ENCODE measurements at places on chromosomes 4 and X. TPM values are rescaled to one million over a fixed set of nuclear protein-coding genes. Genes with fewer than 3 reads are reported as not detected.

DNA sequence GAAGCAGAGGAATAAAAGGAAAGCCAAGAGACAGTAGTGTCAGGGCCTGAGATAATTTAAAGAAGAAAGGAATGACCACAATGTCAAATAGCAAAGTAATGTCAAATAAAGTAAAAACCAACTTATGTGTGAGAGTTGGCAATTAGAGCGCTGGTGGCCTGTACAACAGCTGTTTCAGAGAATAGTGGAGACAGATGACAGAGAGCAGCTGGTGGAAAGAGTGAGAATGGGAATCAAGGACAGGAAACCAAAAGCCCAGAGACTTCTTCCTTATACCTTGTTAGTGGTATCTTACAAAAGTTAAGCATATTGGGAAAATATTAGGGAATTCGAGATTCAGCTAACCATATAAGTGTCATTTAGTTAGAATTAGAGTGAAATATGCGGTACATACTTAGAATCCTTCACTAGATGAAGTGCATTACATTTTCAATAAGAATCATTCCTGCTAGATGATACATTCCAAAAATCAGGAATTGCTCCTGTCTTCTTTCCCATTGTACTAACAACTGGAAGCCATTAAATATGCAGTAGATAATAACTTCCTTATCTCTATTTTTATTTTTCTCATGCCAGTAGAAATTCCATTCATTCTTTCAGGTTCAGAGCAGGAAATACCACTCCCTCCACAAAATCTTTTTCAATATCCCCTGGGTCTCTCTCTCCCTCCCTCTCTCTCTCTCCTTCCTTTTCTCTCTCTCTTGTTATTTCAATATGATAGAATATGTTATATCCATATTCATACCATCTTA is 525.4 kb downstream of the CENPC start:
- no peaks in the 10 kb centered on the region for H3K27me3 ChIP-seq
- no peaks in the 10 kb centered on the region for H3K36me3 ChIP-seq
- H3K4me3 ChIP-seq, result no peak overlapping the region
- H3K27ac ChIP-seq, result no peak overlapping the region

The STATH gene
- not detected for total RNA-seq

GRCh38 chr4:180434131-180434895 is 1808.9 kb upstream of the TENM3 start:
- no peak for DNase-seq
- H3K27ac ChIP-seq, result no peak overlapping the region
- no peaks in the 10 kb centered on the region for H3K36me3 ChIP-seq
- no peaks in the 10 kb centered on the region for H3K4me1 ChIP-seq

The SMIM10 gene
- total RNA-seq, result 10.0 TPM

The ARMCX4 gene
- 3.6 TPM for total RNA-seq

- H3K27ac ChIP-seq, result no peak overlapping the region
- H3K36me3 ChIP-seq, result no peaks in the 10 kb centered on the region
- H3K4me3 ChIP-seq, result no peak overlapping the region
These were observed 4.6 kb downstream of the P2RY4 start for GRCh38 chrX:70255452-70255851.

The NPNT gene
- total RNA-seq, result 20.3 TPM

The CLNK gene
- total RNA-seq, result not detected

GRCh38 chrX:136635235-136635634 is 12.7 kb upstream of the CD40LG start:
- H3K27ac ChIP-seq, result no peak overlapping the region
- no peaks in the 10 kb centered on the region for H3K27me3 ChIP-seq
- H3K4me3 ChIP-seq, result no peak overlapping the region
- H3K4me1 ChIP-seq, result no peaks in the 10 kb centered on the region
- DNase-seq, result no peak
- H3K36me3 ChIP-seq, result no peaks in the 10 kb centered on the region

GRCh38 chrX:151564035-151564434 is 560 bp downstream of the PASD1 start:
- no peaks in the 10 kb centered on the region for H3K27me3 ChIP-seq
- no peaks in the 10 kb centered on the region for H3K4me1 ChIP-seq
- no peak overlapping the region for H3K4me3 ChIP-seq
- no peak for DNase-seq
- H3K36me3 ChIP-seq, result no peaks in the 10 kb centered on the region

The DCLK2 gene
- total RNA-seq, result 14.0 TPM

The UGT2B17 gene
- not detected for total RNA-seq

The UTP3 gene
- 17.8 TPM for total RNA-seq

DNA sequence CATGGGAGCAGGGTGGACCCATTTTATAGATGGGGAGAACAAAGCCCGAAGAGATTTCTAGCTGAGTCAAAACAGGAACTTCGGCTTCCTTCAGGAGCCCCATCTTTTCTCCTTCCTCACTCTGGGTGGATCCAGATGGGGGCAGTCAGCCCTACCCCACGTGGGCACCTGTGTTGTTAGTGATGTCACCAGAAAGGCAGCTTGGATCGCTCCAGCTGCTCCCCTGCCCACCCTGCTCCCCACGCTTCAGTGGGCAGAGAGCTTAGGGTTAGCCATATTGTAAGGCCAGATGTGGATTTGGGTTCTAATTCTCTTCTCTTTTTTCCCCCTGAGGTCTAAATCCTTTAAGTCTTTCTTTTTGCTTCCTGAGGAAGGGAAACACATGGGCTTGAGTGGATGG is 132.3 kb upstream of the PJA1 start:
- DNase-seq, result no peak
- no peaks in the 10 kb centered on the region for H3K27me3 ChIP-seq
- no peaks in the 10 kb centered on the region for H3K36me3 ChIP-seq
- H3K27ac ChIP-seq, result no peak overlapping the region
- H3K4me3 ChIP-seq, result no peak overlapping the region

DNA sequence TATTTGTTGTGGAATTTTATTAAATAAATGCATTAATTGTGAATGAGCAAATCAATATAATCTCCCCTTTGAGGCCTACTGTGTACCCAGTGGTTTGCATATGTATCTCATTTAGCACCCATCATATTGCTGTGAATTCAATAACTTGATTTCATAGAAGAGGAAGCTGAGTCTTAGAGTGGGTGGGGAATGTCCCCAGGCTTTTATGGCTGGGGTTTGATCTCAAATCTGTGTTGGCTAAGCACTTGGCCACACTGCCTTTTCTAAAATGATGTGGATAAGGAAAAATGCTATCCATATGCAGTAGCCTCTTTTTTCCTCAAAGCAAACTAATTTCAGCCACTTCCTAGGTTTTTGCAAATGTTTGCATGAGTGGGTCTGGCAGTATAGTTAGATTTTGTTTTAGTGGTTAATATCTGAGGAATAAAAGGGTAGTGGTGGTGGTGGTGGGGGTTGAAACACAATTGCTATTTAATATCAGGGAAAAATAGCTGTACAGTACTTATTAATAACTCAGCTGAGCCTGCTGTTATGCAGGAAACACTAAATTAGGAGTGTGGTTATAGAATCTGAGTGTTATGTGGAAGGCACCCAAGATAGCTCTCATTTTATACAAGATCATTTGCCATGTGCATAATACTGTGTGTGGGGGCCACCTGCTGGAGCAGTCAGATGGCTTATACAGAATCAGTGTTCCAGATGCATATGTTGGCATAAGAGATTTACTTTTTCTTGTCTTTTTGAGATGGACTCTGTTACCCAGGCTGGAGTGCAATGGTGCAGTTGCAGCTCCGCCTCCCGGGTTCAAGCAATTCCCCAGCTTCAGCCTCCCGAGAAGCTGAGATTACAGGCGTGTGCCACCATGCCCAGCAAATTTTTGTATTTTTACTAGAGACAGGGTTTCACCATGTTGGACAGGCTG is 108.0 kb downstream of the TMEM131L start:
- H3K4me3 ChIP-seq, result no peak overlapping the region
- no peaks in the 10 kb centered on the region for H3K27me3 ChIP-seq
- no peaks in the 10 kb centered on the region for H3K4me1 ChIP-seq
- H3K36me3 ChIP-seq, result no peaks in the 10 kb centered on the region
- DNase-seq, result peak; percentile 81
- no peak overlapping the region for H3K27ac ChIP-seq

The NHSL2 gene
- 4.1 TPM for total RNA-seq

- no peaks in the 10 kb centered on the region for H3K4me1 ChIP-seq
- no peaks in the 10 kb centered on the region for H3K36me3 ChIP-seq
- no peak overlapping the region for H3K4me3 ChIP-seq
- H3K27ac ChIP-seq, result no peak overlapping the region
- no peaks in the 10 kb centered on the region for H3K27me3 ChIP-seq
These were observed 598.4 kb upstream of the FTHL17 start for GRCh38 chrX:31670245-31670644.

DNA sequence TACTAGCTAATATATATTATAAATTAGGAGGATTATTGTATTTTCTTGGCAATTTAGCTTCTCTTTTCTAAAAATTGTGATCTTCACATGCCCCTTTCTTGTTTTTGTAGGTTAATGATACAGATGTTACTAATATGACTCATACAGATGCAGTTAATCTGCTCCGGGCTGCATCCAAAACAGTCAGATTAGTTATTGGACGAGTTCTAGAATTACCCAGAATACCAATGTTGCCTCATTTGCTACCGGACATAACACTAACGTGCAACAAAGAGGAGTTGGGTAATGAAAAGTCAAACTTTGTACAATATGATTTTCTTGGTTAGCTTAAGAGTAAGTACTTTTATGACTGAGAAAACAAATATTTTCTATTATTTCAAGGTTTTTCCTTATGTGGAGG is 74.1 kb downstream of the SLC10A6 start:
- H3K4me1 ChIP-seq, result no peaks in the 10 kb centered on the region
- H3K27me3 ChIP-seq, result no peaks in the 10 kb centered on the region
- H3K36me3 ChIP-seq, result peaks cover 12% of the 10 kb centered on the region
- no peak for DNase-seq

The IRAK1 gene
- total RNA-seq, result 65.9 TPM

- no peaks in the 10 kb centered on the region for H3K36me3 ChIP-seq
- H3K4me3 ChIP-seq, result no peak overlapping the region
- peak; percentile 62 for DNase-seq
These were observed 283.9 kb upstream of the AGA start for GRCh38 chr4:177726111-177726510.

- H3K4me1 ChIP-seq, result no peaks in the 10 kb centered on the region
- no peak overlapping the region for H3K27ac ChIP-seq
- no peaks in the 10 kb centered on the region for H3K27me3 ChIP-seq
- no peaks in the 10 kb centered on the region for H3K36me3 ChIP-seq
- peak; percentile 19 for DNase-seq
These were observed 6.7 kb downstream of the SULT1B1 start for GRCh38 chr4:69753686-69754085.

The TRIM60 gene
- total RNA-seq, result not detected

The CYP2U1 gene
- total RNA-seq, result 24.3 TPM

DNA sequence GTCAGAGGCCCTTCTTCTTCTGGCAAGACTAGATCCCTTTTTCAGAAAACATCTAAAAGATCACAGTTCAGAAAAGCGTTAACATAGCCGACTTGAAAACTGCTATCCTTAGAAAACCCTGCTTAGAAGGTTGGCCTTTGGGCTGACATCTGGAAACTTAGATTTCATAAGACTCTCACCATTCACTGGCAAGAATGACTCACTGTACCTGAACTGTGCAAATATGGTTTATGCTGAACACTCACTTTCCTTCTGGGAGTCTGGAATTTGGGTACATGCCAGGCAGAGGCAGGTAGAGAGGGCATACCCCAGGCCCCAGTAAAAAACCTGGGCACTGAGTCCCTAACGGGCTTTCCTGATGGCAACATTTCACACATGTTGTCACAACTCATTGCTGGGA is 88.8 kb upstream of the GPC3 start:
- H3K36me3 ChIP-seq, result no peaks in the 10 kb centered on the region
- H3K27ac ChIP-seq, result no peak overlapping the region
- no peaks in the 10 kb centered on the region for H3K4me1 ChIP-seq

The LEF1 gene
- 1.8 TPM for total RNA-seq

The RNF175 gene
- total RNA-seq, result 0.26 TPM

DNA sequence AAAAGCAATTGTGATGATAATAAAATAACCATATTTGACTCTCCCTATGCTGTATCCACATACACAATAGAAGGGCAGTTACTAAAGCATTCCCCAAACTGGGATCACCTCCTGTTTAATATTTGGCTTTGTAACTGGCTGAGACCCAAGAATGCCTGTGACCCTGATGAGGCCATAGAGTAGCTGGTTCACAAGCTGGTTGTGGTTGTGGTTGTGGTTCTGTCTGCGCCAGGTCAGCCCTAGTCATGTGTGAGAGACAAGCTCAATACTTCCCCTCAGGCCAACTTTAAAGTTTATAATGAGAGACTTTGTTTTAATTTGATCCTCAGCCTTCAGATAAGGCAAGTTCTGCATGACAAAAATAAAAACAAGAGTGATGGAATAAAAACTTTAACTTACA is 209.9 kb downstream of the PARM1 start:
- peak overlapping the region; percentile 29 for H3K27ac ChIP-seq
- H3K36me3 ChIP-seq, result no peaks in the 10 kb centered on the region
- no peak overlapping the region for H3K4me3 ChIP-seq
- H3K27me3 ChIP-seq, result no peaks in the 10 kb centered on the region

The RGN gene
- 23.8 TPM for total RNA-seq

The NAP1L2 gene
- 3.6 TPM for total RNA-seq

The BTC gene
- total RNA-seq, result 3.1 TPM

- H3K36me3 ChIP-seq, result no peaks in the 10 kb centered on the region
These were observed 11.3 kb downstream of the MAGEA1 start for GRCh38 chrX:153190381-153190780.
